T-helper 1 cell treated with Interleukin-12 subunit alpha and Interleukin-12 subunit beta and Interleukin-4 antibody, amounts not matched to agents 30 ng/mL and 1 ng/mL, for 36 hours (primary cell): ENCODE measurements at places on chromosomes 4 and X. TPM values are rescaled to one million over a fixed set of nuclear protein-coding genes. Genes with fewer than 3 reads are reported as not detected.

GIMD1 gene
- total RNA-seq: not detected in 2 replicates

TMEM35A gene
- total RNA-seq: not detected in 2 replicates

FAM9C gene
- total RNA-seq: 0.05 TPM in 1 of 2 replicates, not detected in the other

NLGN3 gene
- 2.3 and 3.1 TPM in 2 replicates for total RNA-seq

SUPT20HL2 gene
- not detected in 2 replicates for total RNA-seq

GLRB gene
- not detected in 2 replicates for total RNA-seq

MAGEA4 gene
- not detected in 2 replicates for total RNA-seq

AKAP14 gene
- total RNA-seq: not detected in 2 replicates
